ENCODE measurements at places on chromosomes 7 and 10. TPM values are rescaled to one million over a fixed set of nuclear protein-coding genes. Genes with fewer than 3 reads are reported as not detected.

Gene TMEM178B
- 0.12 TPM for total RNA-seq

Gene HEPACAM2
- total RNA-seq: not detected

Gene STEAP4
- not detected for total RNA-seq

Gene SHH
- total RNA-seq: not detected

Gene DRGX
- total RNA-seq: not detected

Gene NFE2L3
- total RNA-seq: 0.52 TPM

Gene MYO3A
- total RNA-seq: not detected

Gene BAMBI
- 17.0 TPM for total RNA-seq

Gene PROSER2
- 15.6 TPM for total RNA-seq

Gene FGL2
- 0.19 TPM for total RNA-seq

Gene EPHA1
- total RNA-seq: not detected

Gene TRPV5
- not detected for total RNA-seq

Gene LRRC61
- total RNA-seq: 1.7 TPM

GRCh38 chr7:1290026-1290678 is 57.5 kb downstream of the UNCX start:
- DNase-seq: peak; percentile 79

GRCh38 chr10:70782746-70783680 is 2.2 kb downstream of the TBATA start:
- DNase-seq: no peak

- no peak for DNase-seq
Observed at GRCh38 chr7:52168085-52168484, 851.5 kb upstream of the COBL start.

DNA sequence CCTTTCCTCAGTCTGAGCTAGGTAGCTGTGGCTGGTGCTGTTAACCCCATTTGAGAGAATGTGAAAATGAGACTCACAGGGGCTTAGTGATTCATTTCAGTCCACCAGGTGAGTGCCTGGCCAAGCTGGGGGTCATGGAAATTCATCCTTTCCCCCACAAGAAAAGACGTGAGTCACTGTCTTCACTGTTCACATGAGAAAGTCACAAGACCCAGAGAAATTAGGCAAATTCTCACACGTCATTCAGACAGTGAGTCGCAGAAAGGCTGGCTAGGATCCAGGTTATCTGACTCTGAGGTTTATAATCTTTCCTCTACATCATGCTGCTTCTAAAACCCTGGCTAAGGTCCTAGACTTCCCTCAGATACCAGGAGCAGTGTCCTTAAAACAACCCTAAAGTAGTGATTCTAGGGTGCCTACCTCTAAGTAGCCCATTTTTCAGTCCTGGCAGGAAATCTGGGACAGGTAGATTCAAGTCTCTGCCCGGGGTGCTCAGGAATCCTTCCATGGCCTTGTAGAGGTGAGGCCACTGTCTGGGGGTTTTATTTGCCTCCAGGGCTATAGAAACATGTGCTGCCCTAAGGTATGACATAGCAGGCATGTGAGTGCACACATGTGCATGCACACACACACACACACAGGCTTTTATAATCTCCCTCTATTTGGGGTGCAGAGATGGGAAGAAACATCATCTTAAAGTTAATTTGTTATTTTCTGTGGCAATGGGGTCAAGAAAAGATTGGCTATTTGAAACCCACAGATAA is 427.9 kb upstream of the CELF2 start:
- no peak for DNase-seq

GRCh38 chr10:125062914-125063230 is 97.5 kb downstream of the CTBP2 start:
- DNase-seq: no peak

GRCh38 chr10:103441206-103441605 is 11.0 kb downstream of the CALHM2 start:
- DNase-seq: no peak

- no peak for DNase-seq
Observed at GRCh38 chr10:79188154-79188965, 119.6 kb downstream of the ZMIZ1 start.

DNA sequence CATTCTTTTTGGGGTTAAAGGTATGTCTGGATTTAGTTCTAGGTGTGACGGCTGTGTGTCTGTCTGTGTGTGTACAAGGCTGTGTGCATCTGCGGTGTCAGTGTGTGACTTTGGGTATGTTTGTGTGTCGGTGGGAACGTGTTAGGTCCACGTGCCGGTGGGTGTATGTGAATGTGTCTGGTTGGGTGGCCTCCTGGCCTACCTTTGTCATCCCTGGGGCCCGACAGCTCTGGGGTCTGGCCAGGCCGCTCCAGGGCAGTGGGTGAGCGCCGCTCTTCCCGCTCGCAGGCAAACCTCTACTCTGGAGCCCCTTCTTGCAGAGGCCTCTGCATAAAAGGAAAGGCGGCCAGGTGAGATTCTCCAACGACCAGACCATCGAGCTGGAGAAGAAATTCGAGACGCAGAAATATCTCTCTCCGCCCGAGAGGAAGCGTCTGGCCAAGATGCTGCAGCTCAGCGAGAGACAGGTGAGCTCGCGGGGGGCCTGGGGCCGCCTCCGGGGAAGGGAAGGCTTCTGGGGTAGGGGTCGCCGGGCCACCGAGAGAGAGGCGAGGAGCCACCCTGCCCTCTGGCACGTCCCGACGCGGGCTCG is 2.4 kb downstream of the HHEX start:
- no peak for DNase-seq

- DNase-seq: no peak
Observed at GRCh38 chr7:10767771-10768170, 205.9 kb upstream of the PHF14 start.

DNA sequence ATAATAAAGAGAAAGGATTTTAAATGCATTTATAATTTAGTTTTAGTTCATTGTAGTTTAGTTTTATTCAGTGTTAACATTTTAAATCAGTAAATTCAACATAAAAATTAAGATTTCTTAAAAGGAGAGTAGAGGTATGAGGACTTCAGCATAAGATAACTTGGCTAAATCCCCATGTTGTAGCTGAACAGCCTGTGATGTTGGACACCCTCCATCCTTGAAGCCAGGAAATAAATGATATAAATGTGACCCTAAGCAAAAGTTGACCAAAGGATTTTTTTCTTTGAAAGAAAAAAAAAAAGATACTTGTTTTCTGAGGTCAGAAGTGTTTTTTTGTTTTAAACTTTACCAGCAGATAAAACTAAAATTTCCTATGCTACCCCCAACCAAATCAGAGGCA is 48.7 kb downstream of the GNAI1 start:
- no peak for DNase-seq

DNA sequence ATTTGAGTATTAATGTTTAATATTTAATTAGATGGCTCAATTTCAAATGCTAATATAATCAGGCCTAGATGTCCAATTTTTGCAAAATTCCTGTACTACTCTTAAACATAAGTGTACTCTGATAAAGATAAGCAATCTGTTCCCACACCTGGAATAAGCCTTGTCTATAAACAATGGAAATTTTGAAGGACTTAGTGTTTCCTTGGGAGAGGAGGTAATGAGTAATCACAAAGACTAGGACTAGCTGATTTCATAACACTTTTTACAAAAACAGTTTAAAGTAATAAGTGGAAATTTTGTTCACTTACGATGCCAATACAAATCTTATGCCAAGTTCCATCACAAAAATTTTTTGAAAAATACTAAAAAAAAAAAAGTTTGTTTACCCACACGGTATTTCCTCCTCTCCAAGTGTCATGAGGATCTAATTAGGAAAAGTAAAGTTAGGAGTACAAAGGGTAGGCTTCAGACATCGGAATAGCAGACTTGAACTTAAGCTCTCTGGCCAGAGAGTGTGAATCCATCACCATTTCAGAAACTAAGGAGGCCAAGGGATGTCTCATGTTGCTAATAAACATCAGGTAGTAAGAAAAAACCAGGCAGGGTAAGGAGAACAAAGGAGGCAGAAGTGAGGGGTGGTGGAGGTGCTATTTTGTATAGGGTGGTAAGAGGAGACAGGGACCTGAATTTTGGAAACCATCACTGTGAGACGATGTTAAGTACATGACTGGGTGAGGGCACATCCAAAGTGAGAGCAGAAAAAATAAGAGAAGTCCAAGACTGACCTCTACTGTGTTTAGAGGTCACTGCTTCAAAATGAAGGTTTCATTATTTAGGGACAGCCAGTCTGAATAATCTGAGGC is 61.3 kb downstream of the RAPGEF5 start:
- DNase-seq: no peak

GRCh38 chr10:75932921-75933320 is 501.5 kb downstream of the LRMDA start:
- DNase-seq: no peak

- no peak for DNase-seq
Observed at GRCh38 chr7:18361756-18362155, 133.8 kb upstream of the HDAC9 start.

GRCh38 chr10:34181553-34182300 is 633.4 kb downstream of the PARD3 start:
- DNase-seq: no peak

DNA sequence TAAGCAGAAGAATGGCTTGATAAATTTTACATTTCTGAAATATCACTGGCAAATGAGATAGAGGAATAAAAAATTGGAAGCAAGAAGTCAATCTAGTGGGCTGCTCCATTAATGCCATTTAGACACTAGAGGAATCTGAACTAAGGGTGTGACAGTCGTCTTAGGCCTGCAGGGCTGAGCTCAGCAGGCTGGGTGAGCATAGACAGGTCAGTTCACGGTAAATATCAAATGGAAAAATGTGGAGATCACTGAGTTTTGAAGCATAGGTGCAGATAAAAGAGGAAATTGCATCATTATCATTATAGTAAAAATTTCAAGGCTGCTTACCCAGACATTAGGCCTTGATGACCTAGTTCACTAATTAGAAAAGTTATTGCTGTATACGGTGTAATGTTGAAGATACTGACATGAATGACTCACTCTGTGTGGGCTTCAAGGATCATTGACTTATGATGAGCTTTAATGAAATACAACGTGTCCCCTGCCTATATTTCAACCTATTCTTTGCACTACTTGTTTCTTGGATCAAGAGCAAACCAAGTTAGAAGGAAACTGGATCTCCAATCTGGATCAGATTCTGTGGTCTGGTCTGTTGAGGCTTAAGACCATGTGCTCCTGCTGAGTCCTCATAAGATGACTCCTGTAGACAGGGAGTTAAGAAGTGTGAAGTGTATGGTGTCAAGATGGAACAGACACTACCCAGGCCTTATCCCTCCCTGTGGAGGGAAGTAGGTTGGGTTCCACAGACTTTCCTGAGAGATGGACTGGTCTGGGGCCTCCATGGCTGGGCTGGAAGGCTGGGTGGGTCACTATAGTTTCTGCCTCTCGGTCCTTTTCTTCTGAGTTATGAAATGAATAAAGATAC is 3.6 kb downstream of the OR2F2 start:
- no peak for DNase-seq

- no peak for DNase-seq
Observed at GRCh38 chr10:12971001-12971788, 30.3 kb downstream of the CCDC3 start.

DNA sequence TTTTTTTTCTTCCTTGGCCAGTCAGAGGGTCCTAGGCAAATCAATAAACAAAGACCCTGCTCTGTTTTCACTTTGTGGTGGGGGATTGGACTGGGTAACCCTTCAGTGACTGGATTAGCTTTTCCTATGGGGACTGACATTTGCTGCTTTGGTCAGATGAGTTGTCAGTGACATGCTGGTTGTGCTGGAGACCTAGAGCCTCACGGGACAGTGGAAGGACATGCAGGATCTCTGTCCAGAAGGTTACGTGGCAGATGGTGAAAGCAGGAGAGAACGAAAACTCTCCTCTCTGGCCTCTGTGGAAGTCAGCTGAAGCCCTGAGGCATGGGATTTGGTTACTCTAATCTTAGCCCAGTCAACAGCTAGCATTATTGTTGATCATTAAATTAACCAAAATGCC is 90.0 kb upstream of the BMPER start:
- DNase-seq: no peak

GRCh38 chr7:72504061-72504706 is 92.0 kb upstream of the CALN1 start:
- DNase-seq: no peak

DNA sequence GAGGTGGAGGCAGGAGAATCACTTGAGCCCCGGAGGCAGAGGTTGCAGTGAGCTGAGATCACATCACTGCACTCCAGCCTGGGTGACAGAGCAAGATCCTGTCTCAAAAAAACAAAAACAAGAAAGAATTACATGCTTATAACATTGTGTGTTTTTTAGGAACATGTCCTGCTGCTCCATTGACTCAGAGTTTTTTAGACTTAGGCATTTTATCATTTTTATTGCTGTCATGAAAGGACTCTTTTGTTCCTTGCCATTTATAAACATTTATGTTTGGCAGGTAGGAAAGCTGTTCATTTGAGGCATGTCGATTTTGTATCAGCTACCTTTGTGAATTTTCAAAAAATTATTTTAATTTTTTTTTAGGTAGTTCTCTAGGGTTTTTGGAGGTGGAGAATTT is 20.3 kb downstream of the COL26A1 start:
- DNase-seq: no peak

DNA sequence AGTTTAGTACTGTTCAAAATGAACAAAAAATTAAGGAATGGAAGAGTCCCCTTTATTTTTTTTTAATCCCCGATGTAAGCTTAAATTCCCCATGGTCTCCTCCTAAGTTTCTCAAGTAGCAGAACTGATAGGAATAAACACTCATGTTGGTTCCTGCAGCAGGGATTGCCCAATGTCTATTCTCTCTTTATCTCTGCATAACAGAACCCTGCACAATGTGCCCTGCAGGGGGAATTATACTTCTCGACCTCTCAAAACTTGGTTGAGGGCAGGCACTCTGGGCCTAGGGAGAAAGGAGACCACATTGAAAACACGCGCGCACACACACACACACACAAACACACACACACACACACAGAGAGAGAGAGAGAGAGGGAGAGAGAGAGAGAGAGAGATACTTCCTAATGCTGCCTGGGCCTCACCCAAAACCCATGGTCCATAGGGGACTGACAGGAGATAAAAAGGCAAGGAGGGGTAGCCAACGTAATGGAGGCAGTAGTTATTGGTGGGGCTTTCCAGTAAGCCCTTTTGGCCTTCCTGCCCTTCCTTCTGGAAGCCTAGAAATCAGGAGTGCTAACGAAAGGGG is 22.7 kb downstream of the JAZF1 start:
- DNase-seq: no peak

DNA sequence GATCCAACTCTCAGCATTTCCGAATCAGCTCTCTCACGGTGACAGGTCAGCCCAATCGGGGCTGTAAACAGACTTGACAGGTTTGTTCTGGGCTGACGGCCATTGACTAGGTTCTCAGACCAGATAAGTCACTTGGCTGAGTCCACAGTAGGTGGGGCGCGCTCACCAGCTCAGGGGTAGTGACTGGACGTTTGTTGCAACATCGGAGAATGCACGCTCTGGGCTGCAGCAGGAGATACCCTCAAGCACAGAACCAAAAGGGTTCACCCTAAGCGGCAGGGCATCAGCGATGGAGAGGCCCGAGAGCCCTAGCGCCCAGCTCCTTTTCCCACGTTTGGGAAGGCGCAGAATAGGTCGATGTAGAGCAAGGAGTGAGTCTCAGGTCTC is 1.8 kb downstream of the KLLN start:
- no peak for DNase-seq

Measured in chondrocyte (in vitro differentiated cells).